ENCODE measurements at places on chromosomes 16 and 17.

DNA sequence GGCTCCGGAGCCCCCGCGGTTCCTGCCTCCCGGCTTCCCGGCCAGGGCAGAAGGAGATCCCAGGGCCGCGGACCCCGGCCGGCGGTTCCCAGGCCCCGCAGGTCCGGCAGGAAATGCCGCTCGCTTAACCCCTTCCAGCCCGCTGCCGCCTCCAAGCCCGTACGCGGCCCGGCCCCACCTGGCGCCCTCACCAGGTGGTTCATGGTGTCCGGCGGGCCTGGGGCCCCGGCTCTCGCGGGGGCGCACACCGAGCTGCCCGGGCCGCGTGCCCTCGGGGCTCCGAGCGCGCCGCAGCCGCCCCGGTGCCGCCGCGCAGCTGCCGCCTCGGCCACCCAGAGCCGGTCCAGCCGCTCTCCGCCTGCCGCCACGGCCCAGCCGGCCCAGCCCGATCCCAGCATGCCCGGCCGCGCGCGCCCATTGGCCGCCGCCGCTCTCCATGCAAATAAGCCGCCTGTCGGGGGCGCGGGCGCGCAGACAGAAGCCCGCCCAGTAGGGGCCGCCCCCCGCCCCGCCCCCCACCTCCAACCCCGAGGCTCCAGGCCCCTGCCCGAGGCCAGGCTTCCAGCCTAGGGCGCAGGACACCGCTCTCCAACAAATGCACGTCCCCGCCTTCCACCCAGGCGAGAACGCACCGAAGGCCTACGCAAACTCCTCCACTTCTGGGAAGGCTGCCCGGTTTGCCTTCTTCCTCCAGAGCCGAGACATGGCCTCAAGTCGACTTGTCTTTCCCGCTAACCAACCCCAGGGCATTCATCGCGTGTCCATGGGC is at the start of gene BCAR1:
Gene BCAR1 (minus strand): TSS at position 345 of the 769 bp plus-strand sequence. CDS start 142 bp downstream, at position 203.
- no peak for DNase-seq

GRCh38 chr17:64218066-64218465 is 45.0 kb downstream of the TEX2 start:
- DNase-seq: peak; percentile 29

DNA sequence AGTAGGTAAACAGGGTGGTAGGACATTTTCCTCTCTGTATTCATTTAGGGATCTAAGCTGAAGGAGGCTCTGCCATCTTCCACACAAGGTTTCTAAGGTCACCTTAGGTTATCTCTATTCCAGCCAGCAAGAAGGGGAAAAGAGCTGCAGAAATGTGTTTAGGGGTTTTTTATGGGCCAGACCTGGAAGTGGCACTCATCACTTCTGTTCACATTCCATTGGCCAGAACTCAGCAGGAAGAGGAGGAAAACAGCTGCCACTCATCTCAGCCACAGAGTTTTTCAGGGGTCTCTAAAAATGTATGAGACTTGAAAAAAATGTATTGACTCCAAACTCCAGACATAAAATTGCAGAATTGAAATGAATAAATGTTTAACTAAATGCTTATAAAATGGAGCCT is 65.8 kb downstream of the FTO start:
- no peak for DNase-seq

- no peak for DNase-seq
These were observed 10.7 kb downstream of the MAP3K14 start for GRCh38 chr17:45306094-45306493.

- DNase-seq: no peak
These were observed 33.5 kb downstream of the ADAM11 start for GRCh38 chr17:44792276-44792675.

- no peak for DNase-seq
These were observed 16.9 kb downstream of the STXBP4 start for GRCh38 chr17:54985476-54985875.

DNA sequence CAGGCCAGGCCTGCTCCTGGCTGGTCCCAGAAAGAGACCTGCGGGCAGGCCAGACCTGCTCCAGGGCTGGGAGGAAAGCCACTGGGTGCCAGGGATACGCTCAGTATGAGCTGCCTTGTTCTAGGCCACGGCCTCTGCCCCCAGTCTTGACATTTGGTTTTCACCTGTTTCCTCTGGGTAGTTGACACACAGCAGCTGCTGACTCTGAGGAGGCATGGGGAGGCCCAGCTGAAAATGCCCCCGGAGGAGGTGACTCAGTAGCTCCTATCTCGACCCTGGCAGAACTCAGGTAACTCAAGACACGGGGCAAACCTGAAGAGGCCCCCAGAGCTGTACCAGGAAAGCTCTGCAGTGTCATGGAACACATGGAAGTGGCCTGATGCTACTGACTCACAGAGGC is 13.9 kb upstream of the ADGRG1 start:
- no peak for DNase-seq

GRCh38 chr16:17364319-17365210 is 106.2 kb downstream of the XYLT1 start:
- DNase-seq: peak; percentile 86

Measured in CD4-positive, alpha-beta T cell treated with Interleukin-6 at 100 ng/mL for 8 hours (primary cell).